GM03348 (cell line): ENCODE measurements at places on chromosomes 7 and 10.

- DNase-seq = no peak
These were observed 6.8 kb downstream of the TACR2 start for GRCh38 chr10:69409968-69410367.

DNA sequence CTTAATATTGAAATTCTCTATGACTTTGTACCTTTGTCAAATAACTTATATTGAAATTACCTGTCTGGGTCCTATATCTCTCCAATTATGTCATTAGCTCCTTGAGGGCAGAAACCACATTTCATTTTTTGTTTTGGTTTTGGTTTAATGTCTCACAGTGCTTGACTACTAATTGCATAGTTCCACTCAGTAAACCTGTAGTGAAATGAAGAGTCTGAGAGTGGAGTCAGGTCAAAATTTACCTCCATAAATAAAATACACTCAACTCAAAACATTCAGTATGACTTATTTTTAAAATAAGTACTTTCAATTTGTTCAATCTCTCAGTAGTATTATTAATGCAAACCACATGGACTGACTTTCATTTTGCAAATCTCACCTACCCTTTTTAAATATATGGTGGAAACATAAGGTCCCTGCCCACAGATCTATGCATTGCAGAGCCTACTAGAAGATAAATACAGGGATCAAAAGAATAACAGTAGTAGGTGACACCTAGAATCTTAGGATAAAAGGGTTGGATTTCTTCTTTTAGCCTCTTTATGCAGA lies 32.5 kb downstream of the PDE1C start:
- no peak for DNase-seq

DNA sequence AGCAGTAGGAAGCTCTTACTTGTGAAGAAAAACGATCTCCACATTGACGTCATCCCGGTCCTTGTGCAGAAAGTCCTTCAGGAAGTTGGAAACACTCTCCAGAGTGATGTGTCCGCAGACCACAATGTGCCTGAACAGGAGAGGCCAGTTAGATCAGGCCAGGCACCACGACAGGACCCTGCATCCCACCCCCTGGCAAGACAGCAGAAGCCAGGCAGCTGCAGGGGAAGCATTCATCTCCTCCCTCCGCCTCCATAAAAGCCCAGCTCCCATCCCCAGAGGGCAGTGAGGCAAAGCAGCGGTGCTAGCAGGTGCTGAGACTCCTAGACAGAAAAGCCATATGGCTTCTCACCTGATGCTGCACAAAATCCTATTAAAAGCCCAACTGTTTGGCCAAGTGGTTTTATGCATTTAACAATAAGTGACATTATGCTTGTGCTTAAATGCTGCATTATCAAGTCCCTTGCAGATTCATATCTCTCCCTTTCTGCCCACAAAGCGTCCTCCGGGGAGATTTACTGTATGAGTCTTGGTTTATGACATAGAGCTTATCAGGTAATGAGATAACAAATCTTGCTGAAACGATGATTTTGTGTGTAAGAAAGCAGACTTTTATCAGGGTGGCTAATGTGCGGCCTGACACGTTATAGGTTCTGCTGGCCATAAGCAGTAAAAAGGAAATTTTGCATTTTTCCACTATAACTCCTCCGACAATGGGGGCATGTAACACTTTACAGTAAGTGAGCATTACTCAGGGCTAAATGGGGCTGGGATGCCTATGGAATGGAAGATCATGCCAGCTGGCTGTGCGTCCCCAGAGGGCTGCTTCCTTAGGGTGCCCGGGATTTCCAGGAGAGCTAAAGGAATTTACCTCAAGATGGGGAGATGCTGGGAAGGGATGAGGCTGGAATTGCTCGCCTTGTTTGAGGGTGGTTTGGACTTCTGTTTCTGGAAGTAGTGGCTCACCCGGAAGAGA lies 546.9 kb downstream of the KCNMA1 start:
- DNase-seq = no peak

DNA sequence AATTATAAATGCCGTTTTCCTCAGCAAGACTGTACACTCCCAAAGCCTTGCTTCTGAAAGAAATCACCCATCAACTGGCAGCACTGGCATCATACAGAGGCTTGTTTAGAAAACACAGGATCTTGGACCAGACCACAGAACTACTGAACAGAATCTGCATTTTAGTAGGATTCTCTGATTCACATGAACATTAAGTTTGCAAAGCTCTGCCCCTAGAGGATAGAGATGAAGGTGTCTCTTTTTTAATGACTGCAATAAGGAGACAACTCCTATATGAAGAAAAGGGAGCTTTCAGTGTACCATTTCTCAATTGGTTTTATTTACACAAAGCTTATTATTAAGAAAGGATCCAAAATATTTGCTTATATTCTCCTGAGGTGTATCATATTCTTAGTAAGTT lies 172.7 kb downstream of the AGMO start:
- no peak for DNase-seq

DNA sequence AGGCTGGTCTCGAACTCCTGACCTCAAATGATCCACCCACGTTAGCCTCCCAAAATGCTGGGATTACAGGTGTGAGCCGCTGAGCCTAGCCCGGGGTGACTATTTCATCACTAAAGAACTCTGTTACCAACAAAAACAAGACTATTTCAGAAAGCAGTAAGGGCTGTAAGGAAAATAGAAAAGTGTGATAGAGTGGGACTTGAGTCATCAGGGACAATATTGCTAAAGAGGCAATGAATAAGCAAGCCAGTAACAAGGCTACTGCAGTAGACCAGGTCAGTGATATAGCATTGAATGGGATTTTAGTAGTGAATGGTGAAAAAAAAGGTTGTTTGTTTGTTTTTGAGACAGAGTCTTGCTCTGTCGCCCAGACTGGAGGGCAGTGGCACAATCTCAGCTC lies 51.7 kb downstream of the SVOPL start:
- no peak for DNase-seq

GRCh38 chr10:43200538-43201390 lies 62.5 kb downstream of the CSGALNACT2 start:
- peak; percentile 5 for DNase-seq

DNA sequence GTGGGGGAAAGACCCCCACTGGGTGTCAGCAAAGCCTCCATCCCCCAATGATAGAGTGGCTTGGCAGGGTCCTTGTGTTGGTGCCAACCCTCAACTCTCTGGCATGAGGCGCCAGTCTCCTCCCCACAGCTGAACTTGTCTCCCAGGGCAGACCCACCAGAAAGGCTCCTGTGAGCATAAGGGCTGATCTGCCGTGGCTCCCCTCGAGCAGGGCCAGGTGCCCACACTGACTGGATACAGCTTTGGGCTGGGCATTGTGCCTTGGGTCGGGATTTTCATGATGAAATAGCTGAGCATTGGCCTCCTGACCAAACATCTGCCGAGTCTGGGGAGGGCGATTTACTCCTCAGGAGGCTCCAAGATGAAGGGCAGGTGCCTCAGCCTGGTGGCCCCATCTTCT lies 68.1 kb upstream of the NPTX2 start:
- DNase-seq = no peak

GRCh38 chr7:108451296-108451848 lies 4.9 kb downstream of the NRCAM start:
- DNase-seq = no peak

DNA sequence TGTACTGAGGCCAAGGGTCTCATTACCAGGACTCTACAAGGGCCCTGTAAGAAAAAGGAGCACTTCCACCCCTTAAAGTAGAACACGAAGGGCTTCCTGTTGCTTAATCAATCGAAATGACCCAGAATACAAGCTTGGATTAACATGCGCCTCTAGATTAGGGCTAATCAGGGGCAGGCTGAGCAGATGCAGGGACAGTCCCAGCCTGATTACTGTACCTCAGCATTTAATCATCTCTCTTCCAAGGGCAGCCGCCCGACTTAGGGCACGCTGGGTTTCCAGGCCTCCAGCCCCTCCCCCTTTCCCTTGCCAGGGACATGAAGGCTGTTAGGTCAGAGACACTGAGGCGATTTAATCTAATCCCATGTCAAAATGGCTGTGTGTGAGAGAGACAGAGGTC lies 138.6 kb downstream of the NRF1 start:
- DNase-seq = no peak

DNA sequence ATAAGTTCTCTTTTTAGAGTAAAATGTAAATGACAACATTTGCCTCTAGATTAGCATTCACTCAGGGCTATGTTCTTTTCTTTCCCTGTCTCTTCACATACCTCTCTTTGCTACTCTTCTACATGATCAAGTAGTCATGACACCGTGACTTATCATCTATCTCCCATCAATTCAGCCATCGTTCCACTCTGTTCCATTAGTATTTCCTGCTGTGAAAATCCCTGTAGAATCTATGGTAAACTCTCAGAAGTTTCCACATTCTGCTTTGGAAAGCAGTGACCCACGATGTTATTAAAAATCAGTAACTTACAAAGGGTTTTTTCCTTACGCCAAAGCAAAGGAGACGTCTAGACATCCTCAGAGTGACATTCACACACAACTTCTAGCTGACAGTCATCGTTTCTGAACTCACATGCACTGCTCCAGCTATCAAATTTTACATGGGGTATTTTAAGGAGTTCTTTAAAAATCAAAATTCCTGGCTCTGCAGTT lies 135.6 kb downstream of the SEMA3C start:
- DNase-seq = no peak

- DNase-seq = no peak
These were observed 95.4 kb upstream of the KLF14 start for GRCh38 chr7:130829415-130829814.

- DNase-seq = no peak
These were observed 75.9 kb downstream of the ADARB2 start for GRCh38 chr10:1661416-1661815.

- peak; percentile 55 for DNase-seq
These were observed 155.3 kb upstream of the AKR1E2 start for GRCh38 chr10:4670737-4671136.

GRCh38 chr10:80280071-80280800 lies 9.2 kb downstream of the MAT1A start:
- DNase-seq = no peak

GRCh38 chr7:32893207-32893524 lies 1.6 kb upstream of the KBTBD2 start:
- no peak for DNase-seq

DNA sequence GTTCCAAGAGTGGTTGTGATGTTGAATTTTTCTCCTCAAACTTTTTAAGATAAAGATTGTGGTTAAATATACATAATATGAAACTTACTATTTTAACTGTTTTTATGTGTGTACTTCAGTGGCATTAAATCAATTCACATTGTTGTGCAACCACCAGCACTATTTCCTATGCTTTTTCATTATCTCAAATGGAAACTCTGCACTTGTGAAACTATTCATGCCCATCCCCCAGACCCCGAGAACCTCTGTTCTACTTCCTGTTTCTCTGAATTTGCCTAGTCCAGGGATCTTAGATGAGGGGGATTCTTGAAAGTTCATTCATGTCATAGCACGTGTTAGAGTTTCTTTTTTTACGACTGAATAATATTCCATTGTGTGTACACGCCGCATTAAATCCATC lies 67.0 kb downstream of the WDR37 start:
- no peak for DNase-seq

DNA sequence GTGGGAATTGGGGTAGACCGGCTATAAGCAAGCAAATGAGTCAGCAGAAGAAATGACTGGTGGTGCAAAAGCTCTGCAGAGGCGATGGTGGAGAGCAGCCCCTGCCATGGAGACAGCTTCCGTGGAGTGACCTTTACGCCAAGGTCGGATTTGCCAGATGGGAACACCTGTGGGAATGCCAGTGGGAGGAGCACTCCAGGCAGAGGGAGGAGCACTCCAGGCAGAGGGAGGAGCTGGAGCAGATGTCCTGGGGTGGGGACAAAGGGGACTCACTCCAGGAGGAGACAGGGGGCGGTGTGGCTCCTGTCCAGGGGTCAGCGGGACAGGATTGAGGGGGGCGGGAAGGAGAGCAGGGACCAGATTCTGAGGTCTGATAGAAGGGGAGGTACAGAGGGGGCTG lies 258.8 kb upstream of the CTBP2 start:
- DNase-seq = no peak

DNA sequence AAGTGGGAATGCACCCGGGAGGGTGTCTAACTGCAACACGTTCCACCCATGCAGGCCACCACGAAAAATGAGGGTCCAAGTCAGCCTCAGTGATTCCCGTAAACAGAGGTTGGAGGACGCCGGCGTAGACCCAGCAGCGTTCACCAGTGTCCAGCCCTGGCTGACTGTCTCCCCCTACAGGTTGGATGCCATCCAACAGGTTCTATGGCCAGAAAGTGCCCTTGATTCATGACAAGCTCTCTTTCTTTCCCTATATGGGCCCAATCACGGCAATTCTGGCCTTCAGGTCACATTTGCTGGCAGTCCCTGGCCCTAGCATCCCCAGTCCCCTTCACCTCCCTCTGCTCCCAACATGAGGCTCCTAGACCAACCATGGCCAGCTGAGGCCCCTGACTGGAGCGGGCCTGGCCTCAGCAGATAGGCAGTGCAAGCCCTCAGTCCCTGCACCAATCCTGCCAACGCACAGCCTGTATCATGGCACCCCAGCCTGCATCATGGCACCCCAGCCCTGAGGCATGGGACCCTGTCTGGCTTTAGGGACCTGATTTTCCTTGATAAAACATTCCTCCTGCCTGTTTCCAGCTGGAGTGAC lies 227.4 kb downstream of the GRID1 start:
- DNase-seq = no peak

DNA sequence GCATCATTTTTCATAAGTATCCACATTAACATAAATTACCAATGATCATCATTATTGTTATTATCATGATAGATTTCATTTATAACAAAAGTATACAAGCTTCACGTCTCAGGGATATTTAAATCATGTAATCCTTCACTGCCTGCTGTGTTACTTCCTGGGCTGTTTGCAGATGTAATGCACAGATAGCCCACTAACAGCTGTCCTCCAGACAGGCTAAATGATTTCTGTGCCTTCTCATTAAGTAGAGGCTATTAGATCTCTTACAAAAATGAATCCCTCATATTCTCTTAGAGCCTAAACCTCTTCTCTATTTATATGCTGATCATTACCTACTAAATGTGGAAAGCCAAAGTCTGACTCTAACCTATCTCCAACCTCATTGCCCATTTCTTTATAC lies 9.3 kb downstream of the PCLO start:
- DNase-seq = no peak

DNA sequence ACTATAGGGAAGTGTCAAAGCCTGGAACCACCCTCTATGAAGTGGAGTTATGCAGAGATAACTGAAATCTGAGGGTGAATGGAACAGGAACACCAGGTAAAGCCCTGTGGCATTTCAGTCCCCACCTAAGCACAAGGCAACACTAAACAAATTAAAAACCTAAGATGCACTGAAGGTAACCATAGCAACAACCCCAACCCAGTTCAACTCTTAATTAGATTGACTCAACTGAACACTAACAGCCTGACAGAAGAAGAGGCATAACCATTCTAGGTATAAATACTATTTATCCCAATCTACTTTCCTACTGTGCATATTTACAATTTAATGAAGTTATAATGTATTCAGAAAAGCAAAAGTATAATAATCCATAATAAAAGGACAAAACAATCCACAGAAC lies 9.2 kb upstream of the GIMAP5 start:
- no peak for DNase-seq

GRCh38 chr7:92781117-92781720 lies 55.2 kb downstream of the CDK6 start:
- DNase-seq = no peak

- no peak for DNase-seq
These were observed 45.8 kb upstream of the RHEB start for GRCh38 chr7:151565541-151565940.
